ENCODE measurements at places on chromosomes 6 and 20. TPM values are rescaled to one million over a fixed set of nuclear protein-coding genes. Genes with fewer than 3 reads are reported as not detected.
A peak's percentile ranks its signal among the peaks of the same experiment; 100 is the strongest.

Gene EDN3
- not detected for total RNA-seq

Gene HLA-DMA
- total RNA-seq = 3.0 TPM

Gene MMP24OS
- total RNA-seq = 120 TPM

Gene MCHR2
- not detected for total RNA-seq

Gene ZNF391
- total RNA-seq = 2.4 TPM

- no peaks in the 10 kb centered on the region for H3K27me3 ChIP-seq
- H3K4me1 ChIP-seq = peaks cover 32% of the 10 kb centered on the region
- H3K36me3 ChIP-seq = peaks cover under 1% of the 10 kb centered on the region
- H3K27ac ChIP-seq = peak overlapping the region; percentile 88
- no peak for DNase-seq
Measured at GRCh38 chr6:112289038-112289566, 34.7 kb upstream of the LAMA4 start.

DNA sequence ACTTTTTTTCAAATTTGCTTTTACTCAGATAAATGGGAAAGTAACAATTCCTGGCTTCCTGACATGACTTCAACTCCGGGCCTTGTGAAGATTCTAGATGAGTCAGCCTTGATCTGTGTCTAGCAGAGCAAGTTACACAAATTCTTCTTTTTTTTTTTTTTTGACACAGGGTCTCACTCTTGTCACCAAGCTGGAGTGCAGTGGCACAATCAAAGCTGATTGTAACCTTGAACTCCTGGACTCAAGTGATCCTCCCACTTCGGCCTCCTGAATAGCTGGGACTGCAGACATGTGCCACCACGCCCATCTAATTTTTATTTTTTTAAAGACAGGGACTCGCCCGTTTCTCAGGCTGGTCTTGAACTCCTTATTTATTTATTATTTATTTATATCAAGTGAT is 7.3 kb upstream of the ARHGAP18 start:
- no peak for DNase-seq
- no peaks in the 10 kb centered on the region for H3K36me3 ChIP-seq
- no peak overlapping the region for H3K27ac ChIP-seq
- H3K4me3 ChIP-seq = no peak overlapping the region
- H3K4me1 ChIP-seq = peaks cover 13% of the 10 kb centered on the region
- no peaks in the 10 kb centered on the region for H3K27me3 ChIP-seq

DNA sequence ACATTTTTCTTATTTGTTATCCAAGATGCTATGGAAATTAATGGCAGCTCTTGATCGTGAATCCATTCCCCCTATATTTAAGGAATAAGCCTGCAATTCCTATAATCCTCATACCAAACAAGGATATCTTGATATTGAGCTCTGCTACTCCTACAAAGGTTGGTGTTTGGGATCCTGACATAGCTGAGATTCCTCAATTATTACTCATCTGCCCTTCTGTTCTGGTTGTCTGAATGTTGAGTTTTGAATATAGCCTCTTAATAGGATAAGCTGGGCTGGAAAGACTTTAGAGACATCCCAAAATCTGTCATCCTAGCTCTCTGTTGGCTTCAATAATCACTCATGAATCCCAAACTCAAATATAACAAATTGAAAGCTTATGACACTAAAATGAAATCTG is 49.9 kb downstream of the CLIC5 start:
- H3K27ac ChIP-seq = peak overlapping the region; percentile 58
- H3K27me3 ChIP-seq = no peaks in the 10 kb centered on the region
- peaks cover 28% of the 10 kb centered on the region for H3K4me1 ChIP-seq
- H3K4me3 ChIP-seq = no peak overlapping the region
- no peaks in the 10 kb centered on the region for H3K36me3 ChIP-seq

- H3K36me3 ChIP-seq = no peaks in the 10 kb centered on the region
- no peak overlapping the region for H3K27ac ChIP-seq
- H3K4me3 ChIP-seq = no peak overlapping the region
- H3K27me3 ChIP-seq = peaks cover 5% of the 10 kb centered on the region
- H3K4me1 ChIP-seq = no peaks in the 10 kb centered on the region
Measured at GRCh38 chr6:32615885-32616532, 21.2 kb upstream of the HLA-DQA1 start.

DNA sequence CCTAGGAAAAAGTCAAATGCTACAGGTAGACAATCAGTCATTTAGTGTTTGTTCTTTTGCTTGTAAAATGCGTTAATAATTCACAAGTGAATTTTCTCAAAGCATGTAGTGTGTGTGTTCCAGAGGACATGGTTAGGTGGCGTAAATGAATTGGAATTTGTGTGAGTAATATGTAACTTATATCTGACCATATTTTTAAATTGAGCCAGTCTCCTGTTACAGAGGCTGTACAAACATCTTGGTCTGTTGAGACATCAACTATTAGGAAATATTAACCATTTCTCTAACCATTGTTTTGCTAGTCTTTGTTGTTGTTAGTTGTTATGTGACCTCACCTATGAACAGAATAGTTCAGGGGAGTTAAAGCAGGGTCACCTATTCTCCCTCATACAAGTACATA is 22.7 kb downstream of the MCM8 start:
- no peaks in the 10 kb centered on the region for H3K27me3 ChIP-seq
- H3K36me3 ChIP-seq = peaks cover 2% of the 10 kb centered on the region
- H3K4me3 ChIP-seq = no peak overlapping the region
- peak overlapping the region; percentile 31 for H3K27ac ChIP-seq
- H3K4me1 ChIP-seq = peaks cover 4% of the 10 kb centered on the region
- DNase-seq = no peak

GRCh38 chr6:69084746-69085335 is 449.8 kb downstream of the ADGRB3 start:
- H3K4me3 ChIP-seq = no peak overlapping the region
- DNase-seq = no peak
- H3K27me3 ChIP-seq = no peaks in the 10 kb centered on the region
- H3K36me3 ChIP-seq = no peaks in the 10 kb centered on the region
- H3K4me1 ChIP-seq = peaks cover 11% of the 10 kb centered on the region

DNA sequence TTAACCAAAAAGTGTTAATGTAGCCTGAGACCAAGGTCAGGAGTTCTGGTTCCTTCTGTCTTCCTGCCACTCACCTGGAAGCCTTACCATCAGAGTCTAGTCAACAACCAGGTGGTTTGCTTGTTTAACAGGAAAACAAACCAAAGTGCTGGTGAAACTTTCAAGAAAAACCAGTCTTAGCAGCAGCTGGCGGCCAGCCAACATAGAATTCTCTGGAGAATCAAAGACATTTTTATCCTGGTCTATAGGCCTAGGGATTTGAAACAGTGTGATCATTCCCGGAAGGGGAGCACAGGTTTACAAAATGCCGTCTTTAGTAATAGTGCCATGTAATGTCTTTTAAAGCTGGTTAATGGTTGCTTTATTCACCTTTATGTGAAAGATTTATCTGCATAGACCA is 146.6 kb upstream of the AKIRIN2 start:
- no peaks in the 10 kb centered on the region for H3K36me3 ChIP-seq
- no peak overlapping the region for H3K4me3 ChIP-seq
- DNase-seq = no peak
- peaks cover 33% of the 10 kb centered on the region for H3K27me3 ChIP-seq
- no peaks in the 10 kb centered on the region for H3K4me1 ChIP-seq

DNA sequence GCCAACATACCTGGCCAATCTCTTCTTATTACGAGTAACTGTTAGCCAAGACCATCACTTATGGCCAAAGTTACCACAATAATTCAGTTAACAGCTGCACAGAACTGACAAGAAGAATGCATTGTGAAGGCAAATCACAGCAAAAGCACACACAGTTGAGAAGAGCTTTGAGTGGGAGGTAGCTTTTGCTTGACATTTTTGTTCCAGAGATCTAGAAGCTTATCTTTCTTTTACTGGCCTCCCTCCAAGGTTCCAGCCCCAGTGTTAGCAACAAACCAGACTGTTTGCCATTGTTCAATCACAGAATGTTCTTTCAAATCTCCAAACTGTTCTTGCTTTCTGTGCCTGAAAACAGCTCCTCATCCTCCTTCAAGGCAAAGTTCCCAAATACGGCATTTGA is 35.9 kb upstream of the IRAK1BP1 start:
- peaks cover 26% of the 10 kb centered on the region for H3K27me3 ChIP-seq
- DNase-seq = no peak
- H3K4me3 ChIP-seq = no peak overlapping the region
- no peak overlapping the region for H3K27ac ChIP-seq

DNA sequence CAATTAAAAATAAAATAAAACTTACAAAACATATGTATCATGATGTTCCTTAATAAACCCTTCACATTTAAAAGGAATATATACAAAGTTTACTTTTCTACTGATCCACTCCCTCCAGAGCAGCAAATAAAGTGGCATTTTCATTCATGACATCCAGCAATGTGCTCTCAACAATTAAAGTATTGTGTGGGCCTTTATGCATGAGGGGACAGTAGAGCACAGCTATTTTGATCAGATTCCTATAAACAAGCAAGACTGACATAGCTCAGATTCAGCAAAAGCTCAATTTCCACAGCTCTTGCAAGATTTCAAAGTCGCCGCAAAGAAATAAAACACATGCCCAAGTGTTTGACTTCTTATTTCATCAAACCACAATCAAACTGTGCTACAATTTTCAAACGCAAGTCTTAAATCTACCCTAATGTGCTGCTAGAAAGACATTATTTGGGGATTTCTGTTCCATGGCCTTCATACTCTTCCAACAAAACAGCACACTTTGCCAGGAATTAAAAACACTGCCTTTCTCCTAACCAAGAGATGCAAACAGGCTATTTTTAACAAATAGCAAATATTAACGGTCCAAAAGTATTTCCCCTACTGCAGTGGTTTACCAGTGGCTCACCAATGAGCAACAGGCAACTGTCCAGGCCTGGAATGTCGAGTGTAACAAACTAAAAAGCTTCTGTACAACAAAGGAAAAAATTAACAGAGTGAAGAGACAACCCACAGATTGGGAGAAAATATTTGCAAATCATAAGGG is 52.3 kb downstream of the MBOAT1 start:
- no peak overlapping the region for H3K27ac ChIP-seq
- no peaks in the 10 kb centered on the region for H3K4me1 ChIP-seq
- DNase-seq = no peak

DNA sequence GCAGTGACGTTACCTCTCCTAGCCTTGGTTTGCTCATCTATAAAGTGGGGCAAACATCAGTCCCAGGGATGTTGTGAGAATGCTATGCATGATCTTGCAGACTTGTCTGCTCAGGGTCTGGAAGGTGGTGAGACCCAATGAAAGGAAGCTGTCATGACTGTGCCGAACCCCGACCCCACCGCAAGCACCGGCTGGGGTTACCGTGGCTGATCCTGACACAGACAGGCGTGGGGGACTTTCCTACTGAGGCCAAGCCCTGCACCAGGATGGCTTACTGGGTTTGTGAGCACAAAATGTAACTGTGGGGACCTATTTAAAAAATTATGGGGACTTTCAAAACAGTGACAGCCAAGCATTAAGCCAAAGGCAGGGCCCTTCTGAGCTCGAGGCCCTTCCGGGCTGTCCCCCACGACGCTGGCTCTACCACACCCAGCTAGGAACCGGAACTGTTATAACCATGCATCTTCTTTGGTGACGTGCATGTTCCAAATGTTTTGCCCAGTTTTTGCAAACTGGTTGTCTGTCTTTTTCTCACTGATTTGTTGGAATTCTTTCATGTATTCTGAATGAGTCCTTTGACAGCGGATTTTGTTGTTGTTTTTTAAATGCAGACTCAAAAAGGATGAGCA is 76.6 kb upstream of the PMEPA1 start:
- H3K27ac ChIP-seq = no peak overlapping the region
- H3K27me3 ChIP-seq = peaks cover 13% of the 10 kb centered on the region
- no peaks in the 10 kb centered on the region for H3K36me3 ChIP-seq
- H3K4me1 ChIP-seq = no peaks in the 10 kb centered on the region
- no peak for DNase-seq

GRCh38 chr6:6723921-6724538 is 135.5 kb downstream of the LY86 start:
- peaks cover 32% of the 10 kb centered on the region for H3K4me1 ChIP-seq
- DNase-seq = no peak
- no peaks in the 10 kb centered on the region for H3K36me3 ChIP-seq
- H3K4me3 ChIP-seq = peak overlapping the region; percentile 64

GRCh38 chr6:86016567-86016966 is 373.9 kb upstream of the SYNCRIP start:
- no peaks in the 10 kb centered on the region for H3K27me3 ChIP-seq
- H3K36me3 ChIP-seq = no peaks in the 10 kb centered on the region
- no peak overlapping the region for H3K27ac ChIP-seq
- no peak for DNase-seq
- H3K4me3 ChIP-seq = no peak overlapping the region
- no peaks in the 10 kb centered on the region for H3K4me1 ChIP-seq

DNA sequence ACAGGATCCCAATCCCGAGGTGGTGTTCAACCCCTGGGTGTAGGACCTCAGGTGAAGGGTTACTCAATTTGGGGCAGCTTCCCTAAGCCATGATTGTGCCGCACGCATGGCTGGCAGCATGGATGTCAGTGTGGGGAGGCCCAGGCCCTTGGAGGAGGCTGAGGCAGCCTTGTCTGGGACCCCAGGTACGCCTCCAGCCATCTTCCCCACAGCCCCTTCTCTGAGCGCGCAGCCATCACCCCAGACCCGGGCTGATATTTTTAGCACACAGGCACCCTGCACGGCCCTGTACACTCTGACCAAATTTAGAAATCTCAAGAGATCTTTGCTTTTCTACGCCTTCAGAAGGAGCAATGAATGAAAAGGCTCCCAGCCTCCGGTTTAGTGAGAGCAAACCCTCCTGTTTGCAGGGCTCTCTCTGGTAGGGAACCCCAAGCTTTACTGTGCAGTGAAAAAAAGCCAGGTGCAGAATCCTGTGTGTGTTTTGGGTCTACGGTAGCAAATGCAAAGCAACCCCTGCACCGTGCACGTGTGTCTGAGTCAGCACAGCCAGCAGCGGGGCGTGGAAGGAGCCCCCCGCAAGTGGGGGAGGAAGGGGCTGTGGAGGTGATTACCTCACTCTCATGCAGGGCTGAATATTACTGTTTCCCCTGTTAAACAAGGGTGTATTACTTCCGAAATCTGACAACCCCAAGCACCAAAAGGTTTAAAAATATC is 44.3 kb downstream of the CTCFL start:
- no peak overlapping the region for H3K27ac ChIP-seq
- peaks cover 18% of the 10 kb centered on the region for H3K27me3 ChIP-seq
- H3K36me3 ChIP-seq = no peaks in the 10 kb centered on the region
- no peak overlapping the region for H3K4me3 ChIP-seq
- no peak for DNase-seq

DNA sequence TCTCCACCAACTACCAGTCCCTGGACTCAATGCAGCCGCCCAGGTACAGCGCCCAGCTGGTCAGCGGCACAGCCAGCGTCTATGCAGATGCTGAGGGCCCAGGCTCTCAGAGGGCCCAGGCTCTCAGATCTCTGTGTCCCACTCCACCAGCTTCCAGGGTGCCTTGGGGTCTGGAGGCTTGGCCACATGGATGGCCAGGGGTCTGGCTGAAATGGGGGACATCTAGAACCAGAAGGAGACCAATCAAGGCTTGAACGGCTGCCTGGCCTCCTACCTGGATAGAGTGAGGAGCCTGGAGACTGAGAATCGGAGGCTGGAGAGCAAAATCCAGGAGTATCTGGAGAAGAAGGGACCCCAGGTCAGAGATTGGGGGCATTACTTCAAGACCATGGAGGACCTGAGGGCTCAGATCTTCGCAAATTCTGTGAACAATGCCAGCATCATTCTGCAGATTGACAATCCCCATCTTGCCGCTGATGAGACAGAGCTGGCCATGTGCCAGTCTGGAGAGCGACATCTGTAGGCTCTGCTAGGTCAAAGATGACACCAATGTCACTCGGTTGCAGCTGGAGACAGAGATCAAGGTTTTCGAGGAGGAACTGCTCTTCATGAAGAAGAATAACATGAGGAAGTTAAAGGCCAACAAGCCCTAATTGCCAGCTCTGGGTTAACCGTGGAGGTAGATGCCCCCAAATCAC is 44.1 kb upstream of the GRM4 start:
- no peak overlapping the region for H3K27ac ChIP-seq
- no peaks in the 10 kb centered on the region for H3K36me3 ChIP-seq
- H3K27me3 ChIP-seq = peaks cover 3% of the 10 kb centered on the region
